Left renal pelvis (tissue), 4 donors: ENCODE measurements at places on chromosomes 7 and 10. TPM values are rescaled to one million over a fixed set of nuclear protein-coding genes. Genes with fewer than 3 reads are reported as not detected.

- no peak for DNase-seq
These were observed 1.9 kb downstream of the TTYH3 start for GRCh38 chr7:2633538-2634266.

- no peak for DNase-seq
These were observed 346.9 kb upstream of the PRKCQ start for GRCh38 chr10:6926971-6927370.

- no peak for DNase-seq
These were observed 281.8 kb downstream of the POU6F2 start for GRCh38 chr7:39259391-39260003.

- no peak for DNase-seq
These were observed 72.6 kb downstream of the ADAM12 start for GRCh38 chr10:126315494-126316177.

Gene CYP17A1
- not detected for polyA plus RNA-seq
